Muscle of back (tissue), 13 donors: ENCODE measurements at places on chromosomes 5 and 9. TPM values are rescaled to one million over a fixed set of nuclear protein-coding genes. Genes with fewer than 3 reads are reported as not detected.

Gene OR1J2
- polyA plus RNA-seq = not detected

Gene TRIM36
- 2.3 TPM for polyA plus RNA-seq

Gene SMIM3
- polyA plus RNA-seq = 9.4 TPM

Gene ECPAS
- polyA plus RNA-seq = 146 TPM

Gene ZNF883
- polyA plus RNA-seq = 4.3 TPM
